ENCODE measurements at places on chromosomes 3 and 15.

DNA sequence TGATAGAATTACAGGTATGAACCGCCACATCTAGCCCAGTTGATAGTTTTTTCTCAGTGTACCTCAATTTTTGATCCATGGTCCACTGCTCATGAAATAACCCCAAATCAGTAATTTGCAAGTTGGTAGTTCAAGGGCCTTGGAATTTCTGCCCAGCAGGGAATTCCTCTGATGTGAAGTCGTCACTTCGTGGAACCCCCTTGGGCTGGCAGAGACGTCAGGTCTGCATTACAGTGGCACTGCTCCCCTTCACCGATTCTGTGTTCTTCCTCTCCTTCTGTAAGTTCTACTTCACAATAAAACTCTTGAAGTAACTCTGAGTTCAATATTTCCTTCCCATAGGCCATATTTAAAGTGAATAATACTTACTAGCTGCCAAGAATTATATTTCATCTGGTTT is 881.0 kb downstream of the OTOL1 start:
- no peak for DNase-seq

- no peak for DNase-seq
These were observed 136.1 kb upstream of the RBMS3 start for GRCh38 chr3:29144807-29145206.

GRCh38 chr3:179069762-179070390 is 1.7 kb downstream of the ZMAT3 start:
- no peak for DNase-seq

GRCh38 chr15:45634432-45635190 is at the start of gene SQOR:
Gene SQOR (plus strand): TSS chr15:45635029. CDS start chr15:45658924, 23,895 bp downstream.
- no peak for DNase-seq

- no peak for DNase-seq
These were observed 3.1 kb downstream of the PRR23E start for GRCh38 chr3:127196002-127196401.

GRCh38 chr3:63400246-63400860 is 122.2 kb downstream of the SYNPR start:
- DNase-seq: no peak

GRCh38 chr15:91887321-91887720 is 33.8 kb downstream of the SLCO3A1 start:
- DNase-seq: no peak

DNA sequence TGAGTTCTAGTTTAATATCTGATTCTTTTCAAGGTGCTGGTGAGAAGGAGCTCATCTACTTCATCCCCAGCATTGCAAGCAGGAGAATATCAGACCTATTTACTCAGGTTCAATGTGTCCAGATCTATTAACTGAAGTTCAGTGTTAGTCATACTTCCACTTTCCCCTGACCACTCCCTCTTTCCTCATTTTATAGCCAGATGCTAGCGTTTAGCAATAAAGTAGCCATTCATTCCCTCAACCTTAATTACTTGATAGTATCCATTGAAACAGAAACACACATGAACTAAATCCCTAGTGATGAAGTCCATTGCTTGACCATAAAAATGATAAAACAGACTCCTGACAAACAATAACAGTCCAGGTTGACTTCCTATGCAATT is 60.0 kb downstream of the RPL22L1 start:
- no peak for DNase-seq

GRCh38 chr3:197454014-197454413 is 101.8 kb downstream of the BDH1 start:
- DNase-seq: no peak

- no peak for DNase-seq
These were observed 147.7 kb downstream of the XXYLT1 start for GRCh38 chr3:195123281-195123691.

GRCh38 chr3:10518506-10519150 is 13.2 kb upstream of the ATP2B2 start:
- no peak for DNase-seq

DNA sequence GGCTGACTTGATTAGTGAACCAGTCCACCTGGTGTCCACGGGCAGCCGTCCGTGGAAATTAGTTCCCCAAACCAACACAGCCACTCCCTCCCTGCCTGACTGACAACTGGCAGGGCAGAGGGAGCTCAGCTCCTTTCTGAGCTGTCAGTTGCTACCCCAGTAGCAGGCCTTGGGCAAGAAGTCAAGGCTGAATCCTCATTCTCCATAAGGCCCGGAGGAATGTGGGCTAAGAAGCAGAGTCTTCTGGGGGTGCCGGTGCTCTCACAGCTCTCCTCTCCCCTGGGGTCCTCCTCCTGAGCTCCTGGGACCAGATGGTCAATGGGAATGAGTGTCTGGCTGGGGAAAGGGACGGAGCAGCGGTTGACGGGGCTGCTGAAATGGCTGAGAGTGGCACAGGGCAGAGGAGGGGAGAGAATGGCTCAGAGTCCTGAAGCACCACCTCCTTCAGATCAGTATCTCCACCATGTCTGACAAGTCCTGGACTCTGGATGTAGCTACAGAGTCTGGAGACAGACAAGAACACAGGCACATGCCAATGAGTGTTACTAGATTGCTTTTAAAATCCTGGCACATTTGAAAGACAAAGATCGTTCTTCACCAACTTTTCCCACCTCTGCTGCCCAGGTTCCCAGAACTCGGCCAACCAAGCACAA is 16.9 kb downstream of the AMOTL2 start:
- DNase-seq: no peak

- DNase-seq: no peak
These were observed 55.3 kb upstream of the P2RY1 start for GRCh38 chr3:152779653-152780052.

GRCh38 chr15:69893863-69894262 is 203.9 kb downstream of the TLE3 start:
- no peak for DNase-seq

DNA sequence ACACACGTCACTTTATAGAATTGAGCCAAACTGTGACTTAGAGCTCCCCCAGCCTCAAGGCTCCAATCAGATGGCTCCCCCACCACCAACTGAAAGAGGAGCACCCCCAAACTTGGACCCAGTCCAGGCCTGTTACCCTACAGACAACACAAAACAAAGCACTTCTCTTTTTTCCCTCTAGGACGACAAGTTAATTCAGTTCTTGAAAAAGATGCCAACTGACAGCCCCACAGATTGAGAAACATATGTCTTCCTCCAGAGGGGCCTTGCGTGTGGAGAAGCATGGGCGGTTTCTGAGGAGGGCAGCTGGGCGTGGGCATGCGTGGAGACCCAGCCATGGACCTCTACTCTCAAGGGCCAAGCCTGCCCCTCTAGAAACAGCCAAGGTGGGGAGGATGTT is 229.5 kb downstream of the SHQ1 start:
- no peak for DNase-seq

DNA sequence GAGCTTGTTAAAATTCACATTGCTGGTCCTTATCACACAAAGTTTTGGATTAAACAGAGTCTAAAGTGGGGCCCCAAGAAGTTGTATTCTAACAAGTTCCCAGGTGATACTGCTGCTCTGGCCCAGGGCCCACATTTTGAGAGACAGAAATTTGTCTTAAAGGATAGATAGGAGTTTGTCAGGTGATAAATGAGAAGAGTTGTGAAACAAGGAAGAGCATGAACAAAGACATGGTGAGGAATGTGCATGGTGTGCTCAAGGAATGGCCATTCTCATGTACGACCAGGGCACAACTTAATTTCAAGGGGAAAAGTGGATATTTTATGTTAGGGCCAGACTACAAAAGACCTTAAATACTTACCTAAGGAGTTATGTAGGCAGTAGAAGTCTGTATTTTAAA is 75.6 kb downstream of the GPR156 start:
- DNase-seq: no peak

DNA sequence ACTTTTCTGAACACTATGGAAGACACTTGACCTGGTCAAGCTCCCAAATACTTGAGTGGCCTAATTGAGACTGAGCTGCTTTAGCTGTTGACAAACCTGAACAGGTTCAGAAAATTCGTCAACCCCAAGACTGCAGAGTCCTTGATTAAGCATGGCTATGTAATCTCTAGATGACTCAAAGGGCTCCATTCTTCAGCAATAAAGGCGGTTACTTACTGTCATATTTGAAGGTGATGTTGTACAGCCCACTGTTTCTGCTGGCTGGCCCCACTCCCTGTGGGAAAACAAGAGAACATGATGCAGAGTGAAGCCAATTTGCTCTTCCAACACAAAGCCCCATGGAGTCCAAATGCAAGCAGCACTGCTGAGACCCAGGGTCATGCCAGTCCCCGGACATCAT is 45.1 kb downstream of the IL17RD start:
- no peak for DNase-seq

- no peak for DNase-seq
These were observed 166.9 kb downstream of the IGF1R start for GRCh38 chr15:98815207-98815606.

- DNase-seq: no peak
These were observed 176.9 kb upstream of the SOX2 start for GRCh38 chr3:181534781-181535221.

DNA sequence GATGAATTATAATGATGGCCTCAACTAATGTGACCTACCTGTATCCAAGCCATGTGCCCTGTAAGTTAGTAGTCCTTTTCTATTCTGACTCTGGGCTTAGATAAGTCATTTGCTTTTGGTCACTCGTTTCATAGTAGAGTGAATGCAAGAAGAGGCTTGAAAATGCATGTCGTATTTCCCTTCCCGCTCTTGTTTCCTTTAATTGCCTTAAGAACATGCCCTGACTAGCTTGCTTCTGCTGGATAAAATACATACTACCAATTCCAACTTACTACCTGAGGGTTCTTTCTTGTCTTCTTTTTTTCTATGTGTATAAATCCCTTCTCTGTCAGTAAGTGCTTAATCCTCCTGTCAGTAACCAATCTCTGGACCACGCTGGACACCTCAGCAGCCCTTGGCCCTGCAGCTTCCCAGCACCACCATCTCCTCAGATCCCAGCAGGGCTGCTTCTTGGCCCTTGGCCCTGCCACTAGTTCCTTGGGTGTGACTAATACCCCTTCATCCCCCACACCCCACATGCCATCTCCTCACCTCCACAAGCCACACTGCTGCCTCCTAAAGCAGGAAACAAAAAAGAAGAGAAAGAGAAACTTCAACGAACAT is 771.7 kb downstream of the IGSF11 start:
- DNase-seq: no peak

GRCh38 chr15:31869686-31870307 is 160.5 kb upstream of the CHRNA7 start:
- no peak for DNase-seq

GRCh38 chr3:42712688-42713372 is 10.2 kb upstream of the HHATL start:
- no peak for DNase-seq

DNA sequence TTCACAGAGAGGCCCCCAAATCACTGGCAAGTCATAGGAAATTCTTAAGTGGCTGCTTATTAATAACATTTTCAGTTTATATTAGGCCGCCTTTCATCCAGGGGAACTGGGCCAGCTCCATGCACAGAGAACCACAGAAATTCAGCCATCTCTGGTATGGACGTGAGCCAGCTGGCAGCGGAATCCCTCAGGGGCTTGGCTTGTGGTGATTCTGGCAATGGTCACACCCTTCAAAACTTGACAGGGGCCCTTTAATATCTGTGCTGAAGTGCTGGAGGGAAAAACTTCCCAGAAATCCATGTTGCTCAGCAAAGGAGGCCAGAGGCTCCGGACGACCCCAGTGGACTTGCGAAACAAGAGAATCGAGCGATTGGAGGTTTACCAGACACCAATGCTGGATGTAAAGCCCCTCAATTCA is 11.3 kb downstream of the PRICKLE2 start:
- no peak for DNase-seq

DNA sequence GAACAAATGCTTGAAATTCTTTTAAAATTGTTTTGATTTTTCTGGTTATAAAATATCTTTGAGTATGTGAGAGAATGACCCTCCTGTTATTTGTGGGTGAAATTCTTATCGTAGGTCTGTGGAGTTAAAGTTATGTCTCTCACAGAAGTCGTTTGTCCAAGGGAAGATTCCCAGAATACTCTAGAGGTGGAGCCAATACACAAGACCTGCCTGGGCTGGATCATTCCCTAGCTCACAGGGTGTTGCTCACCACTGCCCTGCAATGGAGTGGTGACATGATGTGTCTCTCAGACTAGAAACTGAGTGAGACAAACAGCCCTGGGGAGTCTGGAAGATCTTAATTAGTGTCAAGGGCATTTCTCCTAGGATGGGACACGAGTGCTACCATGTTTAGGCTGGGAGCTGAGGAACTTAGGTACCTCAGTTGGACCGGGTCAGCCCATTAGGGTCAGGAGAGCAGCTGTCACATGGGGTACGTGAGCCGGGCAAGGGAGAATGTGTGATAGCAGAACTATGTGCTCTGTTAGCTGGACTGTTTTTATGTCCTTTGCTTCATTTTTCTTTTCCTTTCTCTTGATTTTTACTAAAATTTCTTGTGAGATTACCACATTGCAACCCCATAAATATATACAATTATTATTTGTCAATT is 53.6 kb upstream of the MYO5C start:
- no peak for DNase-seq

GRCh38 chr3:43256714-43257461 is 29.5 kb upstream of the SNRK start:
- DNase-seq: no peak

DNA sequence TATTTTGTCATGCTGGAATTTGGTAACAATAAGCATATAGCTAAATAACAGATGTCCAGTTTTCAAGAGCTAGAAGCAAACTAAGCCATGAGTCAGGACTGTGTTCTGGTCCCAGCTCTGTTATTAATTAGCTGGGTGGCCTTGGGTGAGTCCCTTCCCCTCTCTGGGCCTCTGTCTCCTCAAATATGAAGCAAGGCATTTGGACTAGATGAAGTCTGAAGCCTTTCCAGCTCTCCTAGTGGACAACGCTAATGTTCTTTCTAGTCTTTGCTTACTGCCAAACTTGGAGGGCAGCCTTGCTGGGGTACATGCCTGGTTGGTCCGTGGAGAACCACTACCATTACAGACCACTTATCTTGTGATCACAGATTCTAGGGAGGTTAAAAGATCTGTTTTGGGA is 127.6 kb downstream of the DUT start:
- no peak for DNase-seq

GRCh38 chr3:144109944-144110343 is 138.3 kb downstream of the DIPK2A start:
- no peak for DNase-seq

- DNase-seq: no peak
These were observed 170.9 kb downstream of the ERC2 start for GRCh38 chr3:56297281-56297840.

GRCh38 chr3:40465111-40465407 is 7.9 kb downstream of the RPL14 start:
- DNase-seq: no peak

GRCh38 chr3:177694316-177694715 is 497.0 kb upstream of the TBL1XR1 start:
- DNase-seq: no peak

- DNase-seq: no peak
These were observed 6.5 kb downstream of the OR5K4 start for GRCh38 chr3:98359993-98360675.

- no peak for DNase-seq
These were observed 35.9 kb upstream of the IREB2 start for GRCh38 chr15:78402061-78402610.

- no peak for DNase-seq
These were observed 48.4 kb downstream of the WNT7A start for GRCh38 chr3:13831386-13831996.

- no peak for DNase-seq
These were observed 20.4 kb upstream of the PARL start for GRCh38 chr3:183904833-183905780.

GRCh38 chr3:17894434-17895060 is 152.1 kb upstream of the TBC1D5 start:
- peak; percentile 14 for DNase-seq
